ENCODE measurements at places on chromosomes 6 and 20.

GRCh38 chr6:1906609-1907008, 296.9 kb downstream of the FOXC1 start:
- DNase-seq: no peak

DNA sequence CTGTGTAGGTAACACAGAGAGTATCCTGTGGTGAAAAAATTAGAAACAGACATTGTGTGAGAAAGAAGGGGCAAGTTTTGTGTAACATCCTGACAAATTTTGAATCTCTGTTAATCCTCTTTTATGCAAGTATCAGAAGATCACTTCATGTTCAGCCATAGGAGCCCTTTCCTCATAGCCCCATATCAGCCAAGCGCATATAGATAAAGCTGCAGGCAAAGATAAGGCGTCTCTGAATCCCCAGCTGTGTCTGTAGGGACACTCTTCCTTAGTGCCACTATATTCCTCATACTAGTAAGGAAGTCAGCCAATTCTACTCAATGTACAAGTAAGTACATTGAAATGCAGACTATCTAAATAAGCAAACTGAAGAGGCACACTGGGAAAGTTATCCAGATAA, 22.3 kb downstream of the HTR1E start:
- DNase-seq: no peak

DNA sequence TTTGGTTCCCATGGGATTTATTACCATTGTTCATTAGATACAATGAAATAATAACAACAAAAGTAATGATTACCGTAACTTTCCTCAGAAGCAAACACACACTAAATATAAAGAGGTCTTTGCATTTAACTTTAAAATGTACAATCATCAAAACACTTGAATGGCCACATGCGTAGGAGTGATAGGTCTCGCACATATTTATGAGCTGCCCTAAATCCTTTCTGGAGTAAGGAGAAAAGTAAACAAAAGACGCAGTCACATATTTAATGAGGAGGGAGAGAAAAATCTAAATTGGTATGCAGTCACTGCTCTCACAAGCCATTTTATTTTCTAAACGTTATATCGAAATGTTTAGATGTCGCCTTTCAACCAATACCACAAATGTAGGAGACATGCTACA, 129.4 kb upstream of the TCF21 start:
- no peak for DNase-seq

DNA sequence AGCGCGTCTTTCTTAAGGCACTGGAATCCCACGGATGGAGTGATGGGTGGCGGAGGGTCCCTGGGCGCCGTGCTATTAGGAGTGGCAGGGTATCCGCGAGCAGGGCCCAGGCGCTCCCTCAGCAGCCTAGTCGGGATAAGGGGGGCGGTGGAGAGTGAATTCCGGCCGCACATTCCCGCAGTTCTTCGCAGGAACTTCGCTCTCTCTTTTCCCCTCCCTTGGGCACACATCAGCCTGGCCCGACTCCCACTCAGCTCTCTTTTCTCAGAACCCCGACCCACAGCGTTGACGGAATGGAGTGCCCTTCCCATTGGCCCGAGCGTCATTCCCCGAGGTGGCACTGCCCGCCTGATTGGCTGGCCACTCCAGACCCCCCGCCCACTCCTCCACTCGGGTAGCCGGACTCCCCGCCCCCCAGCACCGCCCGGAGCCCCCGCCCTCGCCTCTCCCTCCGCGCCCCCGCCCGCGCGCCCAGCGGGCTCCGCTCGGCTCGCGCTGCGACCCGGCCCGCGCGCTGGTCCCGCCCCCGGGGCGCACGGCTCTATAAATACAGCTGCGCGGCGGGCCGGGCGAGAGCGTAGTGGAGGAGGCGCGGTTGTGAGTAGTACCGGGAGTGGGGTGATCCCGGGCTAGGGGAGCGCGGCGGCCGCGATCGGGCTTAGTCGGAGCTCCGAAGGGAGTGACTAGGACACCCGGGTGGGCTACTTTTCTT, at the start of gene ID4:
Gene ID4, plus strand, starts transcription at position 572 of the 712 bp plus-strand sequence. CDS start 385 bp downstream, outside the sequence.
- no peak for DNase-seq

DNA sequence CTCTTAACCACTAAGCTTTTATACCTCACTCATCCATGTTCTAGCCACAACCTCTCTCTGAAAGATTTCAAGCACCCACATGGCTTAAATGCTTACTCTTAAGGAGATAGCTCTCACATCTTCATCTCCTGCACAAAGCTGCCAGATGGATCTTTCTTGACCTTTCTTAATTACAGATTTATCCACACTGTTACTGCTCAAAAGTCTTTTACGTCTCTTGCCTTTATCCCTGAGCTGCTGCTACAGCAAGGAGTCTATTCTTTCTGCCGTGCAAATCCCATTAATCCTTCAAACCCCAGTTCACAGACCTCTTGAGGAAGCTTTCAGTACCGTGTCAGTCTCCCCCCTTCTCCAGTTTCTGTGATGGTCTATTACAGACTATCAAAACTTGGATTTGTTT, 54.6 kb downstream of the B4GALT5 start:
- DNase-seq: no peak

- no peak for DNase-seq
Measured at GRCh38 chr6:155346957-155347356, 32.7 kb upstream of the TFB1M start.

- DNase-seq: no peak
Measured at GRCh38 chr20:14937021-14937420, 599.6 kb upstream of the FLRT3 start.

GRCh38 chr6:97304701-97305100, 21.7 kb upstream of the MMS22L start:
- no peak for DNase-seq

GRCh38 chr6:6006428-6007365, at the start of gene NRN1:
NRN1 (minus strand) TSS chr6:6006925; CDS start chr6:6006749, 176 bp downstream.
- no peak for DNase-seq

GRCh38 chr6:134722200-134722870, 227.6 kb downstream of the ALDH8A1 start:
- DNase-seq: no peak

GRCh38 chr6:135328136-135328535, 147.0 kb downstream of the MYB start:
- DNase-seq: no peak

DNA sequence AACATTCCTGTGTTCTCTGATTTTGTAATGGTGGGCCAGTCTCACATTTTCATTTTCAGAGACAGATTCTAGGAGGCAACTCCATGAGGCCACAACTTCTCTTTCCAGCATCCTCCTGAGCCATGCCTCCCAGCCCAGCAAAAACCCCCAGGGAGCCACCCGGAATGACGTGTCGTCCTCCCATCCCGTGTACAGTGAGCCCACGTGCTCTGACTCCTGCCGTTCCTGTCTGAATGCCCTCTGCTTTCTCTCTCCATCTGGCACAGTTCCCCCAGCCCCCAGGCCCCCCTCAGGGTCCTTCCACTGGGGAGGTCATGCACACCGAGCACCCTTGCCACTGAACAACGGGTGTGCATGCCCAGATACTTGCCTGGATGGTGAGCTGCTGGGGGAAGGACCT, 38.0 kb downstream of the C20orf203 start:
- DNase-seq: no peak

- DNase-seq: no peak
Measured at GRCh38 chr6:135936606-135937005, 85.1 kb downstream of the PDE7B start.

GRCh38 chr20:25361287-25361683, 29.4 kb downstream of the ABHD12 start:
- no peak for DNase-seq

DNA sequence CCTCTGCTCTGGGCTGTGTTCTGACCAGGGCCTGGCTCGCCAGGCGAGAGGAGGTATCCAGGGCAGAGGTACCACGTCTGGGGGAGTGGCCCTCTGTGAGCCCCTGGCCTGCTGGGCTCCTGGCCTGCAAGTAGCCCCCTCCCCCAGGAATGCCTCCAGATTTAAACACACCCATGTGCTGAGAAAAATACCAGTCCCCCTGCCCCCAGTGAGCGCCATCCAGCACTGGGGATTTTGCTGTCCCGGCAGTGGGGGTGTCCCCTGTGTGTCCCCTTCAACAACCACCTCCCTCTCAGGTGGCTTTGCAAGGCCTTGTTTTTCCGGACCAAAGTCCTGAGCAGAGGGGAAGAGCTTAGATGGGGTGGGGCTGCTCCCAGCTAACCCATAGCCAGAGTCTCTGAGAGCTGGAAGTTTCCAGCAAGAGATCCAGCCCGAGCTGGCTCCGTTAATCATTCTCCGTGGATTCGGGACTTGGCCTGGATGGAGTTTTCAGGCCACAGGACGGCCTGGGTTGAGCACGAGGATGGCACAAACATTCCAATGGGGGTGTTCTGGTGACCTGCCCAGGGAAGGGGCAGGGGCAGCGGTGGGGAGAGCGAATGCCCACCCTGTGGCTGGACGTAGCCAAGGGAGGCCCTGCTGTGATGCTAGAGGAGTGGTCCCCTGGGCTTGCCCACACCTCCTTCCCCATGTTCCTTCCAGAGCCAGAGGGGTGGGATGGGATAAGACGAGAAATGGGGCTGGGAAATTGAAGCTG, 29.0 kb downstream of the PCK1 start:
- DNase-seq: no peak

DNA sequence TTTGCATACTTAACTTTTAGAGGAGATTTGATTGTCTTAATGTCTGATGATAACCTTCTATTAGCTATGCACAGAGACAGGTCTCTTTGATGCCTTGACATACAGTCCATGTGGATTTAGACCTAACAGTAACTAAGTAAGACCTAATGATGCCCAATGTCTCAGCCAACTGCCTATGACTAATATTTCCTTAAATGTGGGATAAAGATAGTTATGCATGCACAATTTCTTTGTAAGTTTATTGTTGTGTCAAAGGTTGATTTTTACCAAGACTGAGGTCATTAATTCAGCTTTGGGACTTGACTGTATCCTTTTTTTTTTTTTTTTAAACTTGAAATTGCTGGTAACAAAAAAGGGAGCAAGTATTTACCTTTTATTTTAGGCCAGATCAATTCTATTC, 450.0 kb downstream of the HAO1 start:
- DNase-seq: no peak

DNA sequence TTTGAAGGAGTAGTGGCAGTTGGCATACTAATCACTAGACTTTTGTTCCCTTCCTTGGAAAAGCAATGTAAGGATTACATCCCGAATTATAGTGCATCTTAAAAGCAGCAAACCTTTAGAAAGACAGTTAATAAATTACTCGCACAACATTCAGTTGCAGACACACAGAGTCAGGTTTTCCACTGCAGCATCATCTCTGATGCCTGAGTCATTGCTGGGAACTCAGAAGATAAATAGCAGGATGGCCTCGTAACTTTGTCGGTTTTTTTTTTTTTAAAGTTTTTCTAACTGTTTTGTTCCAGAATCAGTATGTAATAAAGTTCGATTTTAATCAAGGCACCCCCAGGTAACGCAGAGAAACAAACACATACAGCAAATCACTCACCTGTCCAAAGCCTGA, 34.3 kb downstream of the GJA10 start:
- DNase-seq: no peak

DNA sequence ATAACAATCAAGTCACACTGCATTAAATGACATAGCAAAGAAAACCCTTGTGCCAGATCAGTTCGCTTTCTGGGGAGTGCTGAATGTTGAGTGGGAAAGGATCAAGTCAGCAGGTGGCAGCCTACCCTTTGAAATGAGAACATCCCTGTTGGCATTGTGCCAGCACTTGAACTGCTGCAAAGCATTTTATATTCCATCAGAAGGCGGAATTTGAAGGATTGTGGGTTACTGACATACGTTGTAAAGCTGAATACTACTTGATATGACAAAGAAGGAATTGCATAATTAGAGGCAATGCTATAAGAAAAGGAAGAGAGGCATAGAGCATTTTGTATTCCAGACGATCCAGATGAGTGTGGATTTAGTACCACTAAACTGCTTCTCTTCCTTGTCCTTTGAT, 26.5 kb downstream of the BCKDHB start:
- DNase-seq: peak; percentile 26

DNA sequence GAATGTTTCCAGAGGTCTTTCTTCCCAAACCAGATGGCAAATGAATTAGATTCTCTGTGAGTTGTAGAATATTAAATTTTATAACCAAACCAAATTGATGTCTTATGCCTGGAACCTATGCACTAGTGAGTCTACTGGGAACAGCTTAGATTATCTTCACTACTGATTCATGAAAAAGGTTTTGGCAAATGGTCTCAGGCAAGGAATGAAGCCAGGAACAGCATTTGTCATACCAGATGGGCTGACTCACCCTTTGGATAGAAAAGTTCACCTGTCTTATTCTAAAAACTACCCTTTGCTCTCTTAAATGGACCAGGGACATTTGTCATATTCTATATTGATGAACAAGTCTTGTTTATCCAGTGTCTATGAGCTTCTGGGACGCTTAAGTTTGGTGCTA, 135.4 kb upstream of the ECI2 start:
- DNase-seq: no peak

DNA sequence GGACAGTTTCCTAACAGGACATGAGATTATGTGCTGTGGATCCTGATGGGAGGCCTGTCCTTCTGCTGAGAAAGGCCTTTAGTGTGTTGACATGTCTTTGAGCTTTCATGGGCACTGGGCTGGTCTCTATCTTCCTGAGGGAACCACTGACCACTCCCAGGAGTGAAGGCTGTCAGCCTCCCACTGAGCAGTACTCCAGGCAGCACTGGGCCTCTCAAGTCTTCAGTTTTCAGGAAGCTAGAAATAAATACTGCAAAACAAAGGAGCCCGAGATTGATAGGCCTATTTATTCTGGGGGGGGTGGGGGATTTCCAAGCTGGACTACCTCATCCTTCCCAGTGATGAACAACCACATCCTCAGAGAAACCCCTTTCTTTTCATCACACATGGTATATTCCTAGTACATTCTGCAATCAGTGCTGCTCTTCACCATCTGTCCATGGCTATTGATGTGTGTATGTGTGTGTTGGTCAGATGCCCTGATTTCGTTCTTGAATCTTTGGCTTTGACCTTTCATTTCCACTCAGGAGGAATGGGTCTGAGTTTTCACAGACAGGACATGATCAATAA, 180.9 kb upstream of the SPTLC3 start:
- no peak for DNase-seq

GRCh38 chr20:58256842-58257241, 28.4 kb upstream of the ANKRD60 start:
- DNase-seq: no peak

GRCh38 chr20:41085606-41086005, 51.7 kb upstream of the PLCG1 start:
- DNase-seq: no peak

DNA sequence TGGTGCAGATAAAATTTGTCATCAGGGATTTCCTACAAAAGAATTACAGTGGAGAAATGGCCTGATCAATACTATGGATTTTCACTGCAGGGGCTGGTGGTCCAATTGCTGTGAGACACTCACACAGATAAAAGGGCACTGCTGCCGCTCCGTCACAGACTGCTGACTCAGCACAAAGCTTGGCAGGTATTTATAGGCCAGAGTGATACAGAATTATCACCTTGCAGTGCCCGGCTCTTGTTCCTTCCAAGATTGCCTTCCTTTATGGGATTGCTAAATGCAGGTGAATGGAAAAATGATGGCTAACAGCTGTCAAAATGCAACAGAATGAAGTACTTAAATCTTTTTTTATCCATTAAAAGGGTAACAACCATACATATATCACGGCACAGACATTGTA, 247.8 kb upstream of the ZFP64 start:
- no peak for DNase-seq

Data from CD4-positive, alpha-beta T cell treated with Interleukin-17A for 1 hour (primary cell).